ENCODE measurements at places on chromosomes 6 and 20.

DNA sequence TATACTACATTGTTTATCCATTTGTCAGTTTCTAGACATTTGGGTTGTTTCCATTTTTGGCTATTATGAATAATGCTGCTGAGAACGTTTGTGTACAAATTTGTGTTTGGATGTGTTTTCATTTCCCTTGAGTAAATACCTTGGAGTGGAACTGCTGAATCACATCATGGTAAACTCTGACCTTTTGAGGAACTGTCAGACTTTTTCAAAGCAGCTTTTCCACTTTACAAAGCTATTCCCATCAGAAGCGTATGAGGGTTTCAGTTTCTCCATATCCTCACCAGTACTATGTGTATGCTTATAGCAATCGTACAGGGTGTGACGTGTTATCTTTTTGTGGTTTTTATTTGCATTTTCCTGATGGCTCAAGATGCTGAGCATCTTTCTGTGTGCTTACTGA, 103.7 kb downstream of the MYO6 start:
- no peak for DNase-seq

DNA sequence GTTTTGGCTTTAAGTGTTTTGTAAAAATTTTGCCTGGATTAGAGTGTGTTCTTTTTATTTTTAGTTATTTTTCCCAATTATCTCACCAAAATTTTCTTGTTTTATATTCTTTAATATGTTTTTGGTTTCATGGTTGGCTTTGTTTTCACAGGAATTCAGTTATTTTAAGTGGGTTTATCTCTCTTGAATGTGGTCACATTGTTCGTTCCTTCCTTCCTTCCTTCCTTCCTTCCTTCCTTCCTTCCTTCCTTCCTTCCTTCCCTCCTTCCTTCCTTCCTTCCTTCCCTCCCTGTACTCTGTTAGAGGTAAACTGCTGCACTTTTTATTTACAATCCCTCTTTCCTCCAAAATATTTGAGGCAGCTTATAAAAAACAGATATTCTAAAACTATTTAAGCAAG, 672.9 kb upstream of the CITED2 start:
- DNase-seq: no peak

GRCh38 chr6:71248306-71248765, 40.3 kb upstream of the OGFRL1 start:
- DNase-seq: no peak

DNA sequence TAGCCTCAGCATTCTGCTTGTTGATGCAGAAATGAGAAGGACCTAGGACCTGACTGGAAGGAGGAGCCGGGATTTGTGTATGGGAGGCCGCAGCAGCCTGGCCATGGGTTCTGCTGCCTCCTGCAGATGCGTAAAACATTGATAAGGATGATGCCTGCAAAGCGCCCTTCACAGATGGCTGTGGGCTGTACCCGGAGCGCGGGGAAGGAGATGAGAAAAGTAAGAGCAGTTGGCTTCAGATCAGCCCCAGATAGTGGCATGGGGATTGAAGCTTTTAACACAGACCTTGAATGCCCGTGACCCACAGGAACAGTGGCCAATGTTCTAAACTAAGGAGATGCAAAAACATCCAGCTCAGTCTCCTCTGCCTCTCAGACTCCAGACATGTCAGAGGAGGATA, 136.4 kb upstream of the KCNG1 start:
- no peak for DNase-seq

GRCh38 chr20:41956338-41957074, 338.3 kb upstream of the CHD6 start:
- DNase-seq: no peak

- DNase-seq: peak; percentile 64
Measured at GRCh38 chr20:325889-326644, 715 bp downstream of the SOX12 start.

GRCh38 chr20:46200582-46201570, 82.8 kb downstream of the CD40 start:
- DNase-seq: no peak

GRCh38 chr20:21191839-21192238, 66.0 kb downstream of the KIZ start:
- no peak for DNase-seq

DNA sequence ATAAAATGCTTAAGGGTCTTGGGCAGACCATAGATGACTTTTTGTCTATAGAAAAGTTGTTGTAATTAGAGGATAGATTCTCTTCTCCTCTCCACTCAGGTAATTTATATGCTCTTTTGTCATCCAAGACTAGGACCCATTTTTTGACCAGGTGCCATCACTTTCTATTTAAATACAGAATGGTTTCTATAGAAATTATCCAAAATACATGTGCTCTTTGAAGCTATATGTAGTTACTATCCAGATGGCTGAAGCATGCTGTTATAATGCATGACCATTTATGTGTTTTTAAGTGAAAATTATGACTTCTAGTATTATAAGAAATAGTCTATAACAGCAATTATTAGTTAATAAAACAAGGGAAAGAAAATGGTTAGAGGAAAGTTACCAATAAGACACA, 3.0 kb upstream of the MLIP start:
- no peak for DNase-seq

DNA sequence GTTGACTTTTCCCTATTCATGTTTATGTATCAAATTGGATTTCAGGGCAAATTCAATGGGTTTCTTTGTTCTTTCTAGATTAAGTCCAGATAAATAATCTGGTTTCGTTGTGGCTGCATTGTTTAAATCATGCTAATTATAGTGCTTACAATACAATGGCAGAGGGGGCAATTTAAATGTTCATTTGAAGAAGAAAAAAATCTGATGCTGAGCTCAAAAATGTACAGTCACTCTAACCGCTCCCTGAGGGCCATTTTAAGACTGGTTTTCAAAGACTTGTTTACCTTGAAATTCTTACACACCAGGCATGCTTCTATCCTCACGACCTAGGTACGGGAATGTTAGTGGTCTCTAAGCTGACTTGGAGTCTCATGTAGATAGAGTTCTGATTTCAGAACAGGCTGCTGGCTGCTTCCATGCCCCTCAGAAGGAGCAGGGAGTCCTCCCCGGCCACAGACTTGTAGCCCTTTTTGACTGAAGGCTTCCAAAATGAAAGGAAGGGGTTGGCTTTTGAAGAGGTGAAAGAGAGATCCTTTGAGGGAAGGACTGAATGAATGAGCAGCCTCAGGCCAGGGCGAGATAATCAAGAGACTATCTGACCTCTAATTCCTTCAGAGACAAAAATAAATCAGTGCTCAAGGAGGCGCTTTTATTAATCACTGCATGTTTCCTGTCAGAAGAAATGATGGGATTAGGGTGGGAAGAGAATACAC, 86.1 kb upstream of the ZNF217 start:
- no peak for DNase-seq

DNA sequence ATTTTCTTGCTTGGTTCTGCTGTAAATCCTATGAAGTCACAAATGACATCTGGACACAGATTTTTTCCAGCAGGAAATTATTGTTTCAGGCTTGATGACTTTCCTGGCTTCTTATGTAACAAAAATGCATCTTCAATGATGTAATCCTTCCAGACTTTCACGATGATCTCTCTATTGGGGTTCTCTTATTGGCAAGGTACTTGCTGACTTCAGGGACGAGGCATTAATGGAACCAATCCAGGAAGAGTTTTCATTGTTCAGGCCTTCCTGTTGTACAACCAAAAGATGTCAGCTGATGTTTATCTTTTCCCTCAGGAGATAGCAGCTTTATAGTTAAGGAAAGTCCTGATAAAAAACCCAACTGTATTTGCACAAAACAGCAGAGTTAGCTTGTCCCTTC, 118.5 kb upstream of the MMS22L start:
- no peak for DNase-seq

GRCh38 chr6:123393331-123393730, 243.4 kb downstream of the TRDN start:
- DNase-seq: peak; percentile 52

GRCh38 chr20:17657898-17658647, 24.0 kb downstream of the RRBP1 start:
- no peak for DNase-seq

DNA sequence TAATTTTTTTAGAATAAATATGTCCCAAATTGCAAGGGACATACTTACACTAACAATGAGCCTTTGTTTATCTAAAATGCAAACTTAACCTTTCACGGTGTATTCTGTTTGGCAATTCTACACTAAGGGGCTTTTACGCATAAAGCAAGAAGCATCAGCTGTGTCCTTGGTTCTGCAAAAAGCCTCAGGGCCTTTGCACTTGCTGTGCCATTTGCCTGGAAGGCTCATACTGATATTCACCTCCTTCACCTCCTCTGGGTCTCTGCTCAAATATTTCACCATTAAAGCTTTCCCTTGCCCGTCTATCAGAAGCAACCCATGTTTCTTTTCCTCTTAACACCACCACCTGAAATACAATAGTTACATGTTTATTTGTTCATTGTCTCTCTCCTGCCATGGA, 8.9 kb upstream of the BMP7 start:
- no peak for DNase-seq

GRCh38 chr6:105024803-105025202, 67.9 kb downstream of the LIN28B start:
- DNase-seq: no peak

- no peak for DNase-seq
Measured at GRCh38 chr6:162653808-162654207, 73.8 kb downstream of the PRKN start.

GRCh38 chr6:12221856-12222255, 68.3 kb upstream of the EDN1 start:
- no peak for DNase-seq

- DNase-seq: no peak
Measured at GRCh38 chr6:77707603-77708002, 54.8 kb downstream of the MEI4 start.

DNA sequence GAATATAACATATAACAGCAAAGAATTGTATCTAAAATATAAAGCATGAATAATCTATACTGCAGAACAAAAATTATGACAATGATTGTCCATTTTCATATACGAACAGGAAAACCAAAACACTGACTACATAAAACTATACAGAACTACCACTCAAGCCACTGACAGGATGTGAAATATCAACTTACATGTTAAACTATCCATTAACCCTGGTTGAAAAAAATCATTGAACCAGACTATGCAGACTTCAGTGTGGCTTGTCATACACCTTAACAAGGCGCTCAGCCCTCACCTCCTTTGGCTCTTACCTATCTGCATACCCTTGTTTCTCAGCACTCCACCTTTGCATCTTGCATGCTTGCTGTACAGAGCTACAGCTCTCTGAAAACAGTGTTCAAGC, 34.9 kb downstream of the ASCC3 start:
- no peak for DNase-seq

GRCh38 chr20:45924391-45925261, 9.9 kb upstream of the PCIF1 start:
- no peak for DNase-seq

DNA sequence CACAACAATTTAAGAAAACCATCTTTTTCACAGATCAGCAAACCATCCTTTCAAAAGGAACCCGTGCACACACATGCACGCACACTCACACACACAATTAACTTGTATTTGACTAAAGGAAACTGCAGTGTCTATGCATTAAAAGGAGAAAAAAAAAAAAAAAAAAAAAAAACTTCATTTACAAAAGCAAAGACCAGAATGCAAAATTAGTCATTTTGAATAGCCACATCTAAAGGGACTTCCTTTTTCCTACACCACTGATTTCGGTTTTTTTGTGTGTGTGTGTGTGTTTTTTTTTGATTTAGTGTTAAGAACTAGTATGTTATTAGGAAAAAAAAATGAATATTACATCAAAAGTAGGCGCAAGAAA, 6.3 kb downstream of the ZMYND8 start:
- DNase-seq: no peak

DNA sequence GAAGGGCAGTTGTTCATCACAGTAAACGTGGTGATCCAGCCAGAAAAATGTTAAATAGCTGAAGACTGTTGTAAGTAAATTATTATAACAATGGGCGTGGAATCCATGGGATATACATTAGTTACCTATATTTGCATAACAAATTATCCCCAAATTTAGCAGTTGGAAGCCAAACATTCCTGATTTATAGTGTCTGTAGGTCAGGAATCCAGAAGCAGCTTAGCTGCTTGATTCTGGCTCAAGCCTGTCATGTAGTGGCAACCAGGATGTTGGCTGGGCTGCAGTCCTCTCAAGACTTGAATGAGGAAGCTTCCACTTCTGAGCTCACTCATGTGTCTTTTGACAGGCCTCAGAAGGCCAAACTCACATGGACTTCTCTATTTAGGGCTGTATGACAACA, 6.9 kb upstream of the ADGRB3 start:
- no peak for DNase-seq

DNA sequence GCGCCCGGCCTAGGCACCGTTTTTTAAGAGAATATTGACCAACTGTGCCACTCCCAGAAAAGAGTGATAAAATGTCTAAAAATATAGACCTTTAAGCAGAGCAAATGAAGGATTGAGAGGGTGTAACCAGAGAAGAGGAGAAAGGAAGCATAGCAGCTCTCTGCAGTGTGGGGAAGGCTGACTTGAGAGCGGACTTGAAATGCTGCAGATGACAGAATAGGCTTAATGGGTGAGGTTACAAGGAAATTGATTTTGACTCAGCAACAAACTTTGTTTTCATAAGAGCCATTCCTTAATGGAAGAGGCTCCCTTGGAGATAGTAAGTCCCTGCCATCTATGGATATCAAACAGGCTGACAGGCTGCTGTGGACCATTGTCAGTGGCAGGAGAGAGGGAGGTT, 7.7 kb upstream of the JAG1 start:
- no peak for DNase-seq

- DNase-seq: no peak
Measured at GRCh38 chr6:56246541-56246880, 869 bp downstream of the COL21A1 start.

GRCh38 chr20:38350879-38351775, 4.8 kb downstream of the LBP start:
- no peak for DNase-seq

- no peak for DNase-seq
Measured at GRCh38 chr6:26592649-26593048, 4.1 kb upstream of the ABT1 start.

GRCh38 chr6:149331871-149332270, 14.4 kb downstream of the TAB2 start:
- no peak for DNase-seq

- no peak for DNase-seq
Measured at GRCh38 chr6:35893246-35893645, 27.7 kb downstream of the SRPK1 start.

DNA sequence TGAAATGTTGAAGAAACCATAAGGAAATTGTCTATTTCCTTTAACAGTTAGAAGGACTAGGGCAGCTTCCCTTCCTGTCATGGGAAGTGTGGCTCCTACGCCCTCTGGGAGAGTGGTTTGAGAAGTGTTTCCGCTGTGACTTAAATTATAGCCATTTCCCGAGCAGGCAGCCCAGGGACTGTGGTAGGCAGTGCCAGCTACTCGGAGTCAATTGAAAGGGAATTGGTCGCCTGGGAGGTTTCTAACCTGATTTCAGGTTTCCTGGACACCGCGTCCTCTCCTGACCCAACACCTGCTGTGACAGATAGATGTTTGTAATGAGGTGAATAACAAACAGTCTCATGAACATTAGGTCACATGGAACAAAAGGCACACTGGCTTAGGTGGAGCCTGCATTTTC, 256.1 kb upstream of the PLCB4 start:
- no peak for DNase-seq

Measured in NCI-H1930 (cell line).